ENCODE measurements at places on chromosomes 4 and X.

DNA sequence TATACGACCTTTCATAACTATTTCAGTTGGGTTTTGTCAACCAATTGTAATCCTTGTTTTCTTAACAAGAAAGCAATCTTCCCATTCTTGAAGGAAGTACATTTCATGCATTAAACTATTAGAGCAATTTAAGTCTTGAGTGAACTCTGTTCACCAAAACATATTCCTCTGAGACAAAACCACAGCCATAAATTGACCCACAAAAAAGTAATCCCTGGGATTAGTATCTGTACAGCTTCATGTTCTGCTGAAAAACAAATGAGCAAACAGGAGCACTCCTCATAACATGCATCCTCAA is 207.0 kb upstream of the PDE5A start:
- DNase-seq: no peak

- DNase-seq: no peak
Observed at GRCh38 chr4:4344915-4345527, 41.9 kb upstream of the NSG1 start.

DNA sequence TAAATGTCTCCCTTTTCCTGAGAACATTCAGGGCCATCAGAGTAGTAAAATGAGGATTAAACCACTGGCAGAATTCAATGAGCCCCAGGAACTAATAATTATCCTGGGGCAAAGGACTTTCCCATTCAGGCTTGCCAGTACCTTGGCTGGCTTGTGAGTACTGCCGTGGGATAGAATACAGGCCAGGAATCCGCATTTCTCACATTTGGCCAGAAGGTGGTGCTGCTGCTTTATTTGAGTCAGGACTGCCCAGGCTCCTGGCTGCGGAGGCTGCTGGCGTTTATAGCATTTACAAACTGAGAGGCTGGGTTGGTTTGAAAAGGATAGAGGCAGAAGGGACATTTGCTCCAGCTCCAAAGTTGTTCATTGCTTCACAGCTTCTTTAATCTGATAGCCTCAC is 91.4 kb downstream of the RTL9 start:
- no peak for DNase-seq

GRCh38 chrX:44596277-44596676 is 53.6 kb upstream of the FUNDC1 start:
- no peak for DNase-seq

- no peak for DNase-seq
Observed at GRCh38 chr4:3221184-3221494, 27.8 kb upstream of the MSANTD1 start.

DNA sequence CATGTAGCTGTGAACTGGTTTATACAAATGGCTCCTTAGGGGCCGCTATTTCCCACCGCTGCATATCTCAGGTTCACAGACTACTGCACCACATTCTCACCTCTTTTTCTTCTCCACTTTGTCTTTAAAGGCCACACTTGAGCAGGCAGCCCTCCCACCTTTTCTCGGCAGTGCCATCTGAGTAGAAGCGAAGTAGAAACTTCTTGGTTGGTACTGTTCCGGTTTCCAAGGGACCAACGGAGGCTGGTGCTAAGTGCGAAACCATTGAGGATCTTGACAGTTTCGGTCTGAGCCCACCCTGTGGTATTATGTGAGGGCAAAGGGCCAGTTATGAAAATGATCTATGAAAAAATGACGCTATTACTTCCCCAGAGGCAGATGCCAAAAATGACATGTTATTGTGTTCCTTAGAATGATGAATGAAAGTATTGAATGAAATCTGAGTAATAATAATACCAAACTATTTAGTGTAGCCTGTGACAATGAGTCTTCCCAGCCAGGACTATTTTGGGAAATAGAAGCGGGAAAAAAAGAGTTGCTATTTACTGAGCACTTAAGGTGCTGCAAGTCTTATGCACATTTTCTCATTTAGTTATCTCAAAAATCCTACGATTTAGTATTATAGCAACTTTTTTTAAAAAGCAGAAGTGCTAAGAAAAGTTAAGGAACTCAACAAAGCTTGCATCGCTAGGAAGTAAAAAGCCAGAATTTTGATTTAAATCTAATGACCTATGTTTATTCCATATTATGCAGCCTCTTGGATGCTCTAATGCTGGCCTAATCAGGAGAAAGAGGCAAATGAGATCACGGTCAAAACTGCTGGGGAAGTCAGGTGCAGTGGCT is 29.6 kb upstream of the CHRNA9 start:
- DNase-seq: no peak

DNA sequence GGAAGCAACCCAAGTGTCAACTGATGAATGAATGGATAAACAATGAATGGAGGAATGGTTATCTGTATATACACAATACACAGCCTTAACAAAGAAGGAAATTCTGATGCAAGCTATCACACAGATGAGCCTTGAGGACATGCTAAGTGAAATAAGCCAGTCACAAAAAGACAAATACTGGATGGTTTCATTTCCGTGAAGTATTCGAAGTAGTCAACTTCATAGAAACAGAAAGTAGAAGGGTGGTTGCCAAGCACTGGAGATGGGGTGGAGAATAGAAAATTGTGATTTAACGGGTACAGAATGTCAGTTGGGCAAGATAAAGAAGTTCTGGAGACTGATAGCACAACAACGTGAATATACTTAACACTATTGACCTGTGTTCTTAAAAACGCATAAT is 28.2 kb downstream of the CENPU start:
- no peak for DNase-seq

DNA sequence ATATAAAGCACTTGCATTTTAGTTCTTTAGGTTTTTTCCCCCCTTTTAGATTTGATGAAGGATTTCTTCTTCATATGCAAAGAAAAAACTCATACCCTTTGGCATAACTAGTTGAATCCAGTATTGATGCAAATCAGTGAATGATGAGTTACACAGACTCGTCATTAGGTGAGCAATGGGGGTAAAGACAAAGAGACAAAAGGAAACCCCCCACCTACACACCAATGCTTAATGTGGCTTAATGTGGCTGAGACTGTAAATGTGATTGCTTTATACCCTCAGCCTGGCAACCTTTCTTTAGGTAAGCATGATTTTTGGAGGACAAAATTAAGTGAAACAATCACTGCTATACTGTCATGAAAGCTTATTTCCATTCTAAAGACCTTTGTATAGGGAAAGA is 39.5 kb downstream of the CD40LG start:
- no peak for DNase-seq

GRCh38 chr4:73855406-73855805 is 2.3 kb downstream of the PF4V1 start:
- DNase-seq: no peak

DNA sequence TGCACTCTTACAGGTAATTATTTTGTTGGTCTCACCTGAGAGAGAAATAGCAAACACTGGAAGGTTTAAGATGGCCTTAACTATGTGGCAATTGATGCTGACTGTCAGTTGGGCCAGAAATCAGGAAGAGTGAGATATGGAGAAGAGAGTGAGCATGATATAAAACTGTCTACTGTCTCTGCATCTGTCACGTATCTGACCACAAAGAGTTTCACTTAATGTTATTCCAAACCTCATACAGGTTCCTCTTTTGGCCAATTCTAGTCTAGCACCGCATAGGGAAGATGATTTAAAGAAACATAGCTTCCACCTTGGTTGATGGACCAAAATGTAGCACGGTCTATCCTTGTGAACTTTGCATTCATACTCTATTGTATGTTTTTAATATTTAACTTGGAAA is 381.0 kb upstream of the BOD1L1 start:
- no peak for DNase-seq

DNA sequence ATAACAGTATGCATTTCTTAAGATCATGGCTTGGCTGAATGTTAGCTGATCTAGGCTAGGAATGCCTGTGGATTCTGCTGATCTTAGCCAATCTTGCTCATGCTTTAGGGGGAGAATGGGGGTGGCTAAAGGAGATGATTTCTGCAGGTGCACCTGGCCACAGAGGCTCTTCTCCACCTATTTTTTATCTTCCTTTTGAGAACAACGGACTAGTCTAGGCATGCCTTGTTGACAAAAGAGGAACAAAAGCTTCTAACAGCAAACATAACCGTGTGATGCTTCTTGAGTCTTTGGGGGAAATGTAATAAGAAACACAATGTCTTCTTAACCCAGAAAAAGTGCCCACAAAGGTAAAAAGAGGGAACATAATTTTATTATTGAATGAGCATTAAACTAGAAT is 743.5 kb downstream of the ARAP2 start:
- no peak for DNase-seq

DNA sequence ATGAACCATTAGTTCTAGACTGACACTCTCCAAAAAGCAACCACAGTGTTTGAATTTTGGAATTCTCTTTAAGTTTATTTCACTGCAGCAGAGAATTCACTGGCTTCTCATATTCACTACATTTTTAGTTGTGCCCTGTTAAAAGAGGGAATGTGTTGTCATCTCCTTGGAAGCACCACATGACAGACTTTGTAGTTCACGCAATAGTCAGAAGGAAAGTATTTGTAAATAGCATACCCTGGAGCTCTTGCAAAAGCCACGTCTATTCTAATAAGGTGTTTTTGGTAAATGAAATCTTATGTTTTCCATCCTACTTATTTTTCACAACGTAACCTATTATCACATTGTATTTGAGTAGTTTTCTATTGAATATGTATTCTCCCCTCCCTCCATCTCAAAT is 25.8 kb downstream of the DOCK11 start:
- DNase-seq: no peak

DNA sequence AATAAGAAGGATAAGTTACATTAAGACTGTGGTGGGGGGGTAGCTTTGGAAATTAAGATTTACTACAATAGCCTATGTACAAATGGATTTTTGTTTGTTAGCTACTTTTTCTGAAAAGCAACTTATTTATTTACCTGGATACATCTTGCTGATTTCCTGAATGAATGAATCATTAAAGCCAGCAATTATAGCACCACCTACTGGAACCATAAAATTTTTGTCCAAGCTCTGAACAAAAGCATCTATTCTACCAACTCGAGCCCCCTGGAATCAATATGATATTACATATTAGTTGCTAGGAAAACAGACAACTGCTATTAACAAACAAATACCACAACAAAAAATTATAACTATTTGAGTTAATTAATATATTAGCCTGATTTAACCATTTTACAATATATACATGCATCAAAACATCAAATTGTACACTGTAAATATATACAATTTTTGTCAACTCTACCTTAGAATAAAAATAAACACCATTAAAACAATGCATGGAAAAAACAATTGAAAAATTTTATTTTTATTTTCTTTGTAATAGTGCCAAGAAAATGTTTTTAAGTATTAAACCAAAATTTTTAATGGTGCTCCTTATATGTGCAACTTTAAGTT is 15.3 kb downstream of the SEPSECS start:
- no peak for DNase-seq

- no peak for DNase-seq
Observed at GRCh38 chr4:113435893-113436292, 325.6 kb downstream of the CAMK2D start.

GRCh38 chr4:26590639-26591038 is 6.8 kb downstream of the TBC1D19 start:
- DNase-seq: no peak

GRCh38 chr4:27414887-27415731 is 554.5 kb downstream of the STIM2 start:
- DNase-seq: no peak

GRCh38 chr4:103867311-103867710 is 147.5 kb upstream of the TACR3 start:
- no peak for DNase-seq

GRCh38 chr4:99248714-99249113 is 29.7 kb upstream of the ADH6 start:
- no peak for DNase-seq

DNA sequence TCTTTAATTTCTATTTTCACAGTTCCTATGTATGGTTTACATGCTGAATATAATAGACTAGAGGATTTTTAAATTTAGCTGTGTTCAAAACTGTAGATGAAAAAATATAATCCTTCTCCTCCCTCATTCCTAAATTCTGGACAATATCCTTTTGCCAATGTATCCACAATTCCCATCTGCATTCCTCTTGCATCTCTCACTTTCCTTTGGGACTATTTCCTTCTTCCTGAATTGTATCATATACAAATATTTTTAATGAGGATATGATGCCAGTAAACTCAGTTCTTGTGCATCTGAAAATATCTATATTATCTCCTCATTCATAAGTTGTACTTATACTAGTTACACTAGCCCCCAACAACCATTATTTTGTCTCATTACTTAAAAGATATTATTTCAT is 46.7 kb downstream of the DDX60L start:
- DNase-seq: no peak

DNA sequence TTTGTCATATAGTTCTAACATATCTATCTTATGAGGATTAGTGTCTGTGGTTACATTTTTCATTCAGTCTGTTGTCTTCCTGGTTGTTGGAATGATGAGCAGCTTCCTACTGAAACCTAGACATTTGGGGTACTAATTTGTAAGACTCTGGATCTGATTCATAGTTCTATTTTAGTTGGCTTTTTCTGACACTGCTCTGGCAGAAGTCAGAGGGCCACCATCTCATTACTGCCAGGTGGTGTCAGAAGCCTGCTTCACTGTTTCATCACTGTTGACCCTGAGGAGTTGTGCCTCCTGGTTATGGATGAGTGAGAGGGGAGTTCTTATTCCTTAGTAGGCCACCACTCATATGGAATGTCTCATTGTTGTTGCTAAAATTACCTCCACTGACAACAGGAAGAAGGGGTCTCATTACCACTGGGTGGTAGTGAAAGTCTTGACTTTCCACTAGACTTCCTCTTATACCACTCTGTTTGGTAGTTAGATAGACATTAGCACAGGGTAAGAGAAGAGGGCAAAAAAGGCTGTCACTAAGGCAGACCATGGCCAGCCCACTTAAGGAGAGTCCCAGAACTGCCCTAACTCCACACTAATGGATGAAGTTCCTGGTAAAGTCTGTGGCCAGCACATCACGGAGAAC is 395.2 kb downstream of the SPOCK3 start:
- no peak for DNase-seq

- no peak for DNase-seq
Observed at GRCh38 chrX:67723580-67724351, 179.9 kb downstream of the AR start.

- DNase-seq: no peak
Observed at GRCh38 chrX:67601771-67602170, 58.0 kb downstream of the AR start.

GRCh38 chr4:61201561-61201960 is 1.4 kb downstream of the ADGRL3 start:
- no peak for DNase-seq

GRCh38 chr4:11365039-11365438 is 63.7 kb downstream of the HS3ST1 start:
- DNase-seq: no peak

- no peak for DNase-seq
Observed at GRCh38 chrX:10577853-10578252, 42.5 kb downstream of the MID1 start.

GRCh38 chr4:52648836-52649235 is 10.3 kb downstream of the USP46 start:
- no peak for DNase-seq

DNA sequence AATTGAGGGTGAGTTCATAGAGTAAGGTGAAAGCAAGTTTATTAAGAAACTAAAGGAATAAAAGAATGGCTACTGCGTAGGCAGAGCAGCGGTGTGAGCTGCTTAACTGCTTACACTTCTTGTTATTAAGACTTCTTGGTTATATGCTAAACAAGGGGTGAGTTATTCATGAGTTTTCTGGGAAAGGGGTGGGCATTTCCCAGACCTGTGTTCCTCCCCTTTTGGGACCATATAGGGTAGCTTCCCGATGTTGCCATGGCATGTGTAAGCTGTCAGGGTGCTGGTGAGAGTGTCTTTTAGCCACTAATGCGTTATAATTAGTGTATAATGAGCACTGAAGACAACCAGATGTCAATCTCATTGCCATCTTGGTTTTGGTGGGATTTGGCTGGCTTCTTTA is 126.5 kb downstream of the ARSF start:
- no peak for DNase-seq

Measured in cortex of kidney (tissue), 1 donor.